OCI-M1 (cell line): ENCODE measurements at places on chromosomes 5 and 9.

DNA sequence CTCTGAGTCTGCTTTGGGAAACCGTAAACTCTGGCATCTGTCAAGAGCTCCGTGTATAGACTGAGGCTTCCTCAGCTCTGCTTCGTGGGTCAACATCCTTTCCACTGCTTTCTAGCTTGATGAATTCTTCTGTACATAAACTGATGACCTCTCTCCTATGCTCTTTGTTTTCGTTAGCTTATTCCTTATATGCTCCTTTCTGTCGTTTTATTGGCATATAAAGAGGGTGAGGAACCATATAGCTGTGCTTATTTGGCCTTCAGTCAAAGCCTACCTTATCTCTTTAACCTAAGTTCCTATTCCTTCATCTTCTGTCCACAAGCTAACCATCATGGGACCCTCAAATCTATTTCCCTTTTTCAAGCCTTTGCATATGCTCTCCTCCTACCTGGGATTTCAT lies 39.4 kb upstream of the CARTPT start:
- DNase-seq, result no peak

DNA sequence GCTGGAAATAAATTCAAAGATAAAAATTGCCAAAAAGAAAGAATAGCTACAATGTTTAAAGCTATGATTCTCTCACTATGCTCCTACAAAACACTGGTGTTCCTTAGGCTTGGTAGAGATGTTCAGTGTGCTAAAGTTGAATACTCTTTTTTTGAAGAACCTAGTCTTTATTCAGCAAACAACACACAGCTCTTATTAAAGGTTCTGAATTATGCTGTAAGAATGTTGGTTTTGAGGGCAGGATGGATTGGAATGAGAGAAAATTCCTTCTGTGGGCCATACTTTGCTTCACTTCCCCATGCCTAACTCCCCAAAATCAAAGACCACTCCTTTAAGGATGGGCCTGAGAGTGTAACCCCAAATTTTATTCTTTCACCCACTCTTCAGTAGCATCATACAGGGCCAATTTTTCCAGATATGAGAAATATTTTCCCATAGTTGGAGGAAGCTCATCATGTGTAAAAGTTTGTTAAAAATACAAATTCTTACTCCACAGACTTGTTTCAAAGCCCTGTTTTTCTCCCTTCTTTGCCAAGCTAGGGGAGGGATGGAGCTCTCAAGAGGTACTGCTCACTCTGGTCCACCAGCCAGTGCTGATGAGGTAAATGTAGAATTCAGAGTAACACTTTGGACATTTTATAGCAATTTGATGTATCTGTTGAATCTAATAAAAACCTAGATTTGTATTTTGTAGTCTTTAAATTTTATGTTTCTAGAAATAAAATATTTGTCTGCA lies 99.3 kb downstream of the GDNF start:
- DNase-seq, result no peak

DNA sequence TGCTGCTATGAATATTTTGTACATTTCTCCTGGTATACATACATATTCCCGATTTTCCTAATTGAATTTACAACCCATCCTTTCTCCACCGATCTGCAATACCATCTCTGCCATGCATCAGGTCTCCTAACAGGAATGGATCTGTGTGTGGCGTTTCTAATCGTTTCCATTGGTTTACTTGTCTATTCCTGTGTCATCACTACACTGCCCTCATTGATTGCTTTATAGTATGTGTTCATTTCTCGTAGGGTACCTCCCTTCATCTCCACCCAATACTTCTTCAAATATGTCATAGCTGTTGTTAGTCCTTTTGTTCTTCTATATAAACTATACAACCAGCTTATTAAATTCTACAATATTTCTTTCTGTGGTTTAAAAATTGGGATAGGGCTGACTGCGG lies 7.1 kb upstream of the OR2S2 start:
- no peak for DNase-seq

DNA sequence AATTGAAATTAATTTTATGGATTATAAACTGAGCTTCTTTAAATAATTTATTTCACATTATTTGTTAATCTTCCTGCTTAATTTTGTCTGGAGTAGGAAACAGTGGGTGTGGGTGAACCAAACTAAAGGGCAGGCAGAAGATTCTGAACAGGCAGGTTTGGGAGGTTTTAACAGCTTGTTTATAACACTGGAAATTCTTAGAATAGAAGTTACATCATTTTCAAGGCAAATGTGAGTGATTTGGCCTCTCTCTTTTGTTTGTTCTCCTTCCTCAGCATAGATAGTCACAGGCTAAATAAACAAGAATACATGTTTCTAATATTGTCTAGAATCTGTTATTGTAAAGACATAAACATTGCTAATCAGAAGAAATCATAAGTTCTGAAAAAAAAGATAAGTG lies 970.9 kb upstream of the NUDT12 start:
- peak; percentile 83 for DNase-seq

GRCh38 chr5:69451941-69452647 lies 37.2 kb downstream of the MARVELD2 start:
- DNase-seq, result no peak

GRCh38 chr9:133754688-133755227 lies 16.6 kb upstream of the SARDH start:
- DNase-seq, result no peak

- DNase-seq, result no peak
Observed at GRCh38 chr5:113354055-113354454, 80.7 kb downstream of the TSSK1B start.

GRCh38 chr5:175866377-175866907 lies 4.9 kb upstream of the CPLX2 start:
- no peak for DNase-seq

DNA sequence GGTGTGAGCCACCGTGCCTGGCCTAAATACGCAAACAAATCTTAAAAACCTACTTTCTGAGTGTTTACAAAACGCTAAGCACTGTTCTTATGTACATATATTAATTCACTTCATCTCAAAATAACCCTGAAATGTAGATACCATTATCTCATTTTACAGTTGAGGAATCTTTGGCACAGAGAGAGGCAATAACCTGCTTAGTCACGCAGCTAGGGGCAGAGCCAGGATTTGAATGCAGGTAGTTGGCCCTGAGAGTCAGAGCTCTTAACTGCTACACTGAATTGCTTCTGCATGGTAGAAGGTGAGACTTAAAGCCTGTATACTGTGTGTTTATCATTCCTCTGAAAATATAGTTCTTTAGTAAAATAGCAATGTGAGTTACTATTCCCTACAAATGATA lies 21.9 kb downstream of the ARHGEF37 start:
- DNase-seq, result no peak
